Activated CD4-positive, alpha-beta T cell treated with anti-CD3 and anti-CD28 coated beads, Interleukin-2, amount 10 ng/mL, durations not matched to agents 7 days and 5 days (primary cell): ENCODE measurements at places on chromosomes 1 and 21.
A peak's percentile ranks its signal among the peaks of the same experiment; 100 is the strongest.

DNA sequence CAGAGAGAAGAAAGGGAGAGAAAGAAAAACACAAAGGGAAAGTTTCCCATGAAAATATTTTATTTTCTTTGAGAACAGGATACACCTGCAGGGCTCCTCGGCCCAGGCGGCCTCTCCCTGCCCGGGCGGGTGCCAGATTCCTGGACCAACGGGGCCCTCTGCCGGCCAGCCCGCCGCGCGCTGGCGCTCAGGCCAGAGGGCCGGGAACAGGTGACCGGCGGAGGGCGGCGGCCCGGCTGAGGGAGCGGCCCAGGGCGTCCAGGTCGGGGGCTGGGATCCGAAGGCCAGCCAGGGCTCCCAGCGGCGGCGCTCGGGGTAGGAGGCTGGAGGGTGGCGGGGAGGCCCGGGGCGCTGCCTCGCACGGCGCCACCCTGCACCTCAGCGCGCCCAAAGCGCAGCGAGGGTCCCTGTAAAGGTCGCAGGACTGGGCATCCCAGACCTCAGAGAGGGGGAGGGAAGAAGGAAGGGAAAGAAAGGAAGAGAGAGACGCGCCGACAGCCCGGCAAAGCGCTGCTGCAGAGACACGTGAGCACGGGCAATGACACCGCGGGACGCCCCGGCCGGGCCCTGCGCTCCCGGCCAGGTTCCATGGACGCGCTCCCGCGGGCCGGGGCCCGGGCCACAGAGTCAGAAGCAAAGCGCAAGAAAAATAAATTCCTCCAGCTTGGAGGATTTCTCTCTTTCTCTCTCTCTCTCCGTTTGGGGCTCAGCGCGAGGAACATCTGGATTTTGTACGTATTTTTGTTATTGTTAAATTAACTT is 927 bp downstream of the WNT9A start:
- peak overlapping the region; percentile 69 for H3K4me3 ChIP-seq
- H3K36me3 ChIP-seq, result no peaks in the 10 kb centered on the region
- H3K4me1 ChIP-seq, result peaks cover 13% of the 10 kb centered on the region
- H3K27me3 ChIP-seq, result peaks cover 25% of the 10 kb centered on the region

DNA sequence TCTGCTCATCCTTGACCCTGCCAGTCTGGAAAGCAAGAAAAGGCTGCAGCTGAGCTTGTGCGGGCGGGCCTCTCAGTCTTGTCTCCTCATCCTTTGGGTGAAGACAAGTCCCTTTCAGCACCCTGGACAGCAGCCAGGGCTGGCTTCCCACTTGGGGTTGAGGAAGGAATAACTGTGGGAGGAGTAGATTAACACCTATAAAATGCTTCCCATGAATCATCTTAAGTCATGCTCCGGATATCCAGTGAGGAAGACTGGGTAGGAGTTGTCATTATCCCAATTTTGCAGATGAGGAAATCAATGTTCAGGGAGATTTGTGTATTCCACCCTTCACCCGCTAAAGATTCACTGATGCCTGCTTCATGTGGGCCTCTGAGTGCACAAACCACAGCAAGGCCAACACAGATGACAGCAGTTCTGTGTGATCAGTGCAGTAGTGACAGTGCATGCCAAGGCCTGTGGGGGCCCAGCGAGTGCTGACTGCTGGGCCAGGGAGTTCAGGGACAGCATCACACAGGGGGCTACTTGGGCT is 20.1 kb upstream of the COL16A1 start:
- H3K27me3 ChIP-seq, result peaks cover 7% of the 10 kb centered on the region
- H3K27ac ChIP-seq, result no peak overlapping the region
- H3K36me3 ChIP-seq, result no peaks in the 10 kb centered on the region
- DNase-seq, result peak; percentile 73

GRCh38 chr1:3327936-3328590 is 126.4 kb upstream of the ARHGEF16 start:
- DNase-seq, result no peak
- no peaks in the 10 kb centered on the region for H3K4me1 ChIP-seq
- H3K36me3 ChIP-seq, result no peaks in the 10 kb centered on the region
- H3K27me3 ChIP-seq, result no peaks in the 10 kb centered on the region
- no peak overlapping the region for H3K4me3 ChIP-seq
- H3K27ac ChIP-seq, result no peak overlapping the region

DNA sequence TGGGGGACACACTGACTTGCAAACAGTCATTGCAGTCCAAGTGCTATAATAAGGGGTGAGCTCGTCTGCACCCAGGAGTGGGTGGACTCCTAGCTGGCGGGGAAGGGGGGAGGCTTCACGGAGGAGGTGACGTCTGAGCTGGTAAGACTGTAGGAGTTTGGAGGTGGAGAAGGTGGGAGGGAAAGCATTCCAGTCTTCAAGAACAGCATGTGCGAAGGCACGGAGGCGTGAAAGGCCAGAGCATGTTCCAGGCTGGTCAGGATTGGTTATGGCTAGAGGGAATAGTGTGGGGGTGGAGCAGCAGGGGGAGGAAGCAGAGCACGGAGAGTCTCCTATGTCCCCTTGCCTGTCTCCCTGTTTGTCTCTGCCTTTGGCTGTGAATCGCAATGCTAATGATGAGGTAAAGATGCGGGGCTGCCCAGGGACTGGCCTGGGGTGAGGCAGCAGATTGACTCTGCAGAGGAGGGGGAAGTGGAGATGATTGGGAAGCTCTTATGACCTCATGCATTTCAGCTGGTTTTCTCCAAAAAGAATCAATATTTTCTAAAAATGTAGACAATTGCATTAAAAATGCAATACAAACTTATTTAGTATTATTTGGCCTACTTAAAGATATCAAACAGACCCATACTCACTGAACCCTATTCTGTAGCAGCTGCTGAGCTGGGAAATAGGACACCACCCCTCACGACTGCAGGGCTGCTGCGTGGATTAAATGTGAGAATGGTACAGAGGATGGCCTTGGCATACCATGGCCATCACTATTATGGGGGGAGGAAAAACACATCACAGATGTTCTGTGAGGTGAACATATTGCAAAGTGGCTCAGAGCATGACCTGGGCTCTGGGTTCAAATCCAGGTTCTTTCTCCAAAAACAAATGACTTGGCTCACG is 2.6 kb upstream of the ZNF436 start:
- DNase-seq, result no peak
- H3K36me3 ChIP-seq, result peaks cover 8% of the 10 kb centered on the region
- no peak overlapping the region for H3K4me3 ChIP-seq
- H3K4me1 ChIP-seq, result peaks cover 25% of the 10 kb centered on the region
- no peak overlapping the region for H3K27ac ChIP-seq

- no peak overlapping the region for H3K27ac ChIP-seq
- H3K36me3 ChIP-seq, result no peaks in the 10 kb centered on the region
- H3K27me3 ChIP-seq, result peaks cover 8% of the 10 kb centered on the region
- no peak overlapping the region for H3K4me3 ChIP-seq
- peaks cover 10% of the 10 kb centered on the region for H3K4me1 ChIP-seq
Observed at GRCh38 chr21:38388203-38388602, 110.1 kb downstream of the ERG start.

DNA sequence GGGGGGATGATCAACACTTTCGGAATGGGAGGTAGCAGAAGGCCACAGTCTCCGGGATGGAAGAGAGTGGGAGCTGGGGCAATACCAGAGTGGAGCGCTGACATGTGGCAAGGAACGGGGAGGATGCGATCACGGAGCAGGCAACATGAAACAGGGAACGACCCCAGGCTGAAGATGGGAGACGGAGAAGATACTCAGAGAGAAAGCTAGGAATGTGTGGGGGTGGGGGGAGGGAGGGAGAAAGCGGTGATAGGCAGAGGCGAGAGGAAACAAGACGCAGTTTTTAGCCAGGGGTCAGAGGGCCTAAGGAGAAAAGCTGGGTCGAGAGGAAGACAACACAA is 577 bp downstream of the RAB3GAP2 start:
- DNase-seq, result peak; percentile 17
- peaks cover 23% of the 10 kb centered on the region for H3K36me3 ChIP-seq
- H3K4me3 ChIP-seq, result no peak overlapping the region

DNA sequence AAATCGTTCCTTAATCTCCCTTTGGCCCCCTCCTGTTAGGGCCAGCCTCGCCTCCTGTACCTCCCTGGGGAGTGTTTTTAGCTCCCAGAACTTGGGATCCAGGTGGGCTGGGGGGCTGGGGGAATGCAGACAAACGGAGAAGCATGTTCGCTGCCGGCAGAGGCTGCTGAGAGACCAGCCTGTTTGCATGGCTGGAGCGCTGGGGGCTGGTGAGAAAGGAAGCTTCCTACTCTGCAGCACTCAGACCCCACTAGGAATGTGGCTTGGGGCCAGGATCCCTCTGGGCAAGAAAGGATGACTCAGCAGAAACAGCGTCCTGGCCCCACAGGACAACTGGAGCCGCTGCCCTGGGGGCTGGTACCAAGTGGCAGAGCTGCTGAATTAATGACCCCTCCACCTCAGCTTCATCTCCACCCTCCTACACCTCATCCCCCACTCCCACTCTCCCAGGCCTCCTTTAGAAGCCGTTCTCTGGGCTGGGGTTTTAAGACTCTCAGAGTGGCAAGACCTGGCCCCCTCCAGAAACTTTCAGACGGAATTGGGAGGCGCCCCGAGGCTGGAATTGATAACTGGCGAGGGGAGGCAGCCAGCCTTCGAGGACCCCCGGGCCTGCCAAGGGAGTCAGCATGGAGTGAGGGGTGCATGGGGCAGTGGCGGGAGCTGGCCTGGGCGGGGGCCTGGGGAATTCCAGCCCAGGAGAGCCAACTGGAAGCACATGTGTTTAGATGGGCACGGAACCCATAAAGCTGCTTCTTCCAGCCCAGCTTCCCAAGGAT is 28.5 kb upstream of the EPS8L3 start:
- DNase-seq, result no peak
- peaks cover 5% of the 10 kb centered on the region for H3K36me3 ChIP-seq
- no peak overlapping the region for H3K4me3 ChIP-seq
- H3K27me3 ChIP-seq, result no peaks in the 10 kb centered on the region

GRCh38 chr1:239455743-239456142 is 69.4 kb downstream of the CHRM3 start:
- peaks cover 1% of the 10 kb centered on the region for H3K36me3 ChIP-seq
- DNase-seq, result no peak
- H3K4me3 ChIP-seq, result no peak overlapping the region
- no peak overlapping the region for H3K27ac ChIP-seq
- peaks cover 11% of the 10 kb centered on the region for H3K4me1 ChIP-seq

DNA sequence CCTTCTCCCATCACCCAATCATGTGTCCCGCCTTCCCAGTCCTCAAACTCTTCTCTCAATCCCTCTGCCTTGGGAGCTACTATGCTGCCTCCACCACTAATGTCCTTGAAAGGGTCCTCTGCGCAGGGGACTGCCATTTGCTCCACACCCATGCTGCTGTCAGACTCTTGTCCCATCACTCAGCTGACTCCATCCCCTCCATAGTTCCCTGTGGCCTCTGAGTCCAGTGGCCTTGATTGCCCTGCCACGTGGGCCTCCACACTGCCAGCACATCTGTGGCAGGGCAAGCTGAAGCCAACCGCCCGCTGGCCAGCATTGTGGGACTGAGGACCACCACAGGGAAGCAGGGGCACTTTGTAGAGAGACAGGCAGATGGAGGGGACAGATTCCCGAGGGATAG is 1.3 kb upstream of the TNNT2 start:
- H3K27ac ChIP-seq, result no peak overlapping the region
- H3K27me3 ChIP-seq, result peaks cover 2% of the 10 kb centered on the region
- no peaks in the 10 kb centered on the region for H3K36me3 ChIP-seq
- H3K4me3 ChIP-seq, result no peak overlapping the region
- DNase-seq, result no peak

DNA sequence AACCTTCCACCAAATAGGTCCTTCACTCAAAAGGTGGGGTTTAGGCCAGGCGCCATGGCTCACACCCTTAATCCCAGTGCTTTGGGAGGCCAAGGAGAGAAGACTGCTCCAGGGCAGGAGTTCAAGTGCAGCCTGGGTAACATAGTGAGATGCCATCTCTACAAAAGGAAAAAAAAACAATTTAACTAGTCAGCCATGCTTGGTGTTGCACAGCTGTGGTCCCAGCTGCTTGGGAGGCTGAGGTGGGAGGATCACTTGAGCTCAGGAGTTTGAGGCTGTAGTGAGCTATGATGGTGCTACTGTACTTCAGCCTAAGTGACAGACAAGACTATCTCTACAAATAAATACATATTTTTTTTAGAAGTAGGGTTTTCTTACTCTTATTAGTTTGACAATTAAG is 617.5 kb downstream of the KIF26B start:
- no peak overlapping the region for H3K4me3 ChIP-seq
- no peaks in the 10 kb centered on the region for H3K36me3 ChIP-seq
- H3K27ac ChIP-seq, result no peak overlapping the region
- H3K27me3 ChIP-seq, result no peaks in the 10 kb centered on the region
- DNase-seq, result no peak

DNA sequence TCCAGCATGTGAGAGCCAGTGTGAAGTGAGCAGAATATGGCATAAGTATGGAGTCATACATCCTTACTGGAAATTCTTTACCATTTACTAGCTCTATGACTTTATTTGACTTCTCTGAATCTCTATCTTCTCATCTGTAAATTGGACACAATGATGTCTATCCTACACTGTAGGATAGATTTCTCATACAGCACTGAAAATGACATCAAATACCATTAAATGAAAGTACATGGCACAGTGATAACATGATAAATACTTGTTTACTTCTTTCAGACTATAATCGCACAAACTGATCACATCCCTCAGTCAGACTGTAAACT is 1.3 kb upstream of the CTTNBP2NL start:
- H3K27ac ChIP-seq, result no peak overlapping the region
- H3K4me1 ChIP-seq, result peaks cover 39% of the 10 kb centered on the region
- H3K36me3 ChIP-seq, result no peaks in the 10 kb centered on the region

GRCh38 chr1:85339089-85339488 is 62.7 kb upstream of the BCL10 start:
- H3K27me3 ChIP-seq, result peaks cover 49% of the 10 kb centered on the region
- no peak overlapping the region for H3K4me3 ChIP-seq
- DNase-seq, result no peak
- H3K4me1 ChIP-seq, result peaks cover 10% of the 10 kb centered on the region

GRCh38 chr21:41973427-41973831 is 19.6 kb upstream of the C2CD2 start:
- DNase-seq, result no peak
- peak overlapping the region; percentile 48 for H3K27ac ChIP-seq
- H3K27me3 ChIP-seq, result no peaks in the 10 kb centered on the region

- H3K27me3 ChIP-seq, result no peaks in the 10 kb centered on the region
- no peak overlapping the region for H3K4me3 ChIP-seq
- no peaks in the 10 kb centered on the region for H3K36me3 ChIP-seq
- no peak overlapping the region for H3K27ac ChIP-seq
- DNase-seq, result no peak
- no peaks in the 10 kb centered on the region for H3K4me1 ChIP-seq
Observed at GRCh38 chr1:77459881-77460280, 178.1 kb downstream of the AK5 start.

- DNase-seq, result no peak
- H3K36me3 ChIP-seq, result no peaks in the 10 kb centered on the region
- no peak overlapping the region for H3K27ac ChIP-seq
- H3K4me1 ChIP-seq, result peaks cover 2% of the 10 kb centered on the region
- H3K27me3 ChIP-seq, result peaks cover 7% of the 10 kb centered on the region
Observed at GRCh38 chr1:74681851-74682250, 8.3 kb upstream of the ERICH3 start.

DNA sequence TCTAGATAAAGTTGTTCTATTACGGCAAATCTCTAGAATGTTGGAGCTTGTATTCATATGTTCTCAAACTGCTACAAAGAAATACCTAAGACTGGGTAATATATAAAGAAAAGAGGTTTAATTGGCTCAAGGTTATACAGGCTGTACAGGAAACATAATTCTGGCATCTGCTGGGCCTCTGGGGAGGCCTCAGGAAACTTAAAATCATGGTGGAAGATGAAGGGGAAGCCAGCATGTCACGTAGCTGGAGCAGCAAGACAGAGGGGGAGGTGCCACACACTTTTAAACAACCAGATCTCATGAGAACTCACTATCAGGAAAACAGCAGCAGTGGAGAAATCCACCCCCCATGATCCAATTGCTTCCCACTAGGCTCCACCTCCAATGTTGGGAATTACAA is 390.4 kb upstream of the ADGRL4 start:
- H3K4me1 ChIP-seq, result no peaks in the 10 kb centered on the region
- H3K4me3 ChIP-seq, result no peak overlapping the region
- no peak overlapping the region for H3K27ac ChIP-seq
- no peak for DNase-seq
